Stimulated activated CD4-positive, alpha-beta T cell treated with anti-CD3 and anti-CD28 coated beads, TNF-alpha, amount 100 ng/mL, for 24 hours (primary cell): ENCODE measurements at places on chromosomes 7 and 10.

GRCh38 chr7:80932536-80932935, 13.7 kb upstream of the SEMA3C start:
- DNase-seq = no peak

DNA sequence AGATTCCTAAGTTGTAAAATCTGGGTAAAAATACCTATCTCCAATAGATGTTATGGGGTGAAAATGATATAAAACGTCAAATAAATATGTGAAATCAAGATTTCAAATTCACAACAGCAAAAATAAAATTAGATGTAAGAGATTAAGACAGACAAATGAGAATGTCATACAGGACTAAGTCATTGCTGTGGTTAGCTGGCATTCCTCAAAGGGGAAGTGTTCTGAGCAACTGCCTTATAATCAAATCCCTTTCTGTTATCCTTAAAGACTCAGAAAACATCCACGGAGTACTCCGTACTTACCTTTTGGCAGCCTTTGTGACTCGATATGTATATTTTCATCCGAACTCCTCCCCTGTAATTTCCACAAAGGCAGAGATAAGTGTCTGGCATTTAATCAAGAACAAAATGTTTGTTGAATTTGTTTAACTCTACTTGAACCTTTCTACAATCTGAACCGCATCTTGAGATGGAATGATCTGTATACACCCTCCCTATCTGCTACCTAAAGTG, 559.6 kb downstream of the GATA3 start:
- DNase-seq = no peak

DNA sequence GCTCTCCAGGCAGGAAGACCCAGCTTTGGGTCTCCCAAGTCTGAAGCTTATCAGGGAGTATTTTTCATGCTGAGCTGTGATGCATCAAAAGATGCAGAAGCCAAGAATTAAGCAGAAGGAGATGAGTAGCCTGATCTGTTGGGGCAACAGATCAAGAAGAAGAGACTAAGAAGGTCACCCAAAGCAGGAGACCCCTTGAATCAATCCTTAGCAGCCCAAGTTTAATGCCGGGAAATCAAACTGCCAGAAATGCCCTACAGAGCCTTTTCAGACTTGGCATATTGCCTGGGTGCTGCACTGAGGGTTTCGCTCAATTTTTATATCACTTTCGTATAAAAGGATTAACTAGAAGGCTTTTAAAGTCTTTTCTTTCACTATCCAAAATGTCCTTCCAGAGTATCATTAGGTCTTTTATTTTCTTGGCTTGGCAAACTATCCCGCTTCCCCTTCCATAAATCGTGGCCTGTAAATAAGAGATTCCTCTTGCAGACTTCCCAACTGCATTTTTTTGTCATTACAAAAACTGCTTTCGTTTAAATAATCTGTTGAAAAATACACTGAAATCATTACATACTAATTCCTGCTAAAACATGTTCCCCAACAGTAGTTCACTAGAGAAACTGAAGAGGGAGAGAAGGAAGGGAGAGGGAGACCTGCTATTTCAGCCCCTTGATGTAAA, 49.0 kb upstream of the STK17A start:
- DNase-seq = no peak

- no peak for DNase-seq
Observed at GRCh38 chr7:47812429-47813136, 135.7 kb downstream of the PKD1L1 start.

DNA sequence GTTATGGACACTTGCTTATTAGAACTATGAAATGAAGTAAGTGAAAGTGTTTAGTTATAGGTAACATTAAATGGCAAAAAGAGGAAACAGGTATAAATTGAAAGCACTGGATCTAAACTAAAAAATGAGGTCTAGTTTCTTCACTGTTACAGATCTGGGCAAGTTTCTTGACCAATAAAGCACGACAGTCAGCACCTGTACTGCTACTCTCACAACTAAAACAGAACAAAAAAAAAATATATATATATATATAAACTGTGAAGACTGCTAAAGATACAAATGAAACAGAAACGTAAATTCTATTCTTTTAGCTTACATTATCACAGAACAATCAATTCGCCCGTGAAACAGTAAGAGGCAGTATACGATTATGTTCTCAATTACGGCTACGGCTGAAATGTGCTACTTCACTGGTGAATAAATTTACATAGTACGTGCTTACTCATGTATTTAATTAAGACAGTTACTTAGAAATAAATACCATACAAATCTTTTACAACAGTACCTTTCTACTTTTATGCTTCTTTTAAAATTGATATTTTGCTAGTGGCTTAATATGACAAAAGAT, 4.2 kb downstream of the AHR start:
- DNase-seq = no peak

GRCh38 chr10:22436526-22436892, 91.2 kb downstream of the SPAG6 start:
- no peak for DNase-seq

DNA sequence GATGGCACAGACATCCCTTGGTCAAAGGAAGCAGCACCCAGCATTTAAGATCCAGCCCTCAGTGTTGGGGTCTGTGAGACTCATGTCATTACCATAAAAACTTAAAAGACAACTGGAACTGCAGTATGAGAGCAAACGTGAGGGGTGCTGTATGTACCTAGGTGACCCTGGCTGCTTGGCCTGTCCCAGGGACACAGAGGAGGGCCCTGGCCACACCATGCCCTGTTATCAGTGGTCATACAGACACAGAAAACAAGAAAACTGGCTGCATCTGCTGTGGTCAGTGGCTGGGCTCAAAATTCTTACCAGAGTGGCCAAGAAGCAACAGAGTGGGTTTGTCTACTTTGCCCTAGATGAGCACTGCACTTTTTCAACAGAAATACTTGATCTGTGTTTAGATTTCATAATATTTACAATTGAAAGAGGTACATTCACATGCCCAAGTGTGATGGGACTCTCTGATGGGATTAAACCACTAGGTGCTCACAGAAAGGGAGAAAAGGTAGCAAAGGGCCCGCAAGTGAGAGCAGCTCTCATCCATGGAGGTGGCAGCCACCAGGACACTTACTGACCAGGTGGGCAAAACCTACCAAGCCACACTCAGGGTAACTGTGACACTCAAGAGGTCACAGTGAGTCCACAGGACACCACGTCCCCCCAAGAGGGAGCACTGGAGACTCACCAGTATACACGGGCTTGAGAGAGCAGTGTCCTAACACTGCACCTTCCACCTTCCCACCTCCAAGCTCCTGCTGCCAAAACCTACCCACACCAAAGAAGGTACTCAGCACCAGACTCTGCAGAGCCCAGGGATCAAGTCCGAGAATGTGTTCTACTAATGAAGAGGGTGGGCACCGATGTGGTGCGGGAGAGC, 68.1 kb upstream of the CAMK2B start:
- DNase-seq = no peak

- DNase-seq = no peak
Observed at GRCh38 chr10:51630640-51631005, 68.8 kb downstream of the CSTF2T start.

DNA sequence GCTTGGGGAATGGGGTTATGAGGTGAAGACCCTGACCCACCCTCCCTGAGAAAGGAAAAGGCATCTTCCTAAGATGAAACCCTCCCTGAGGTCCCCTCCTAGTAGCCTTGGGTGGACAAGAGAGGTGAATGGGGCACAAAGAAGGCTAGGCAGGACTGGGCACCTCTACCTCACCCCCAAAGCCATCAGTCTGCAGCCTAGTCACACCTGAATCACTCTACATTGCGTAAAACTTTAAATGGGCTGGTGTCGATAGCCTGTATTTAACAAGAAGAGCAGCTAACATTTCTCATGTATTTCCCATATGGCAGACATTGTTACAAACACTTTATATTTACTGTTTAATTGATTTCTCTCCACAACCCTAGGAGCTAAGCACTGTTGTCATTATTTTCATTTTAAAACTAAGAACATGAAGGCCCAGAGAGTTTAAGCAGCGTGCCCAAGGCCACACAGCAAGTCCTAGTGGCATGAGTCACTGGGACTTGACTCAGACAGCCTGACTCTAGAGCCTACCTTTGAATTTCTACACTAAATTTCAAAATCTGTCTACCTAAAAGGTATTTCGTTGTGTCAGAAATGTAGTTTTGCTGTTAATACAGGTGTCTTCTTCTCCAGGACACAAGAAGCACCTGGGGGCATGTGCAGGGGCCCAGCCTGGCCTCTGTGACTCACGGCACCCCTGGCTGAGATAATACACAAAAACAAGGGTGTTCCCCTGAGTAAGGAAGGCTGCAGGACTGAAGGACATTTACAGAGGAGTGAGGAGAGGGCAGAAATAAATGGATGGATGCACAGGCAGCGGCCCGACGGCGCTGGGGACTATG, 3.4 kb downstream of the AOC1 start:
- no peak for DNase-seq

DNA sequence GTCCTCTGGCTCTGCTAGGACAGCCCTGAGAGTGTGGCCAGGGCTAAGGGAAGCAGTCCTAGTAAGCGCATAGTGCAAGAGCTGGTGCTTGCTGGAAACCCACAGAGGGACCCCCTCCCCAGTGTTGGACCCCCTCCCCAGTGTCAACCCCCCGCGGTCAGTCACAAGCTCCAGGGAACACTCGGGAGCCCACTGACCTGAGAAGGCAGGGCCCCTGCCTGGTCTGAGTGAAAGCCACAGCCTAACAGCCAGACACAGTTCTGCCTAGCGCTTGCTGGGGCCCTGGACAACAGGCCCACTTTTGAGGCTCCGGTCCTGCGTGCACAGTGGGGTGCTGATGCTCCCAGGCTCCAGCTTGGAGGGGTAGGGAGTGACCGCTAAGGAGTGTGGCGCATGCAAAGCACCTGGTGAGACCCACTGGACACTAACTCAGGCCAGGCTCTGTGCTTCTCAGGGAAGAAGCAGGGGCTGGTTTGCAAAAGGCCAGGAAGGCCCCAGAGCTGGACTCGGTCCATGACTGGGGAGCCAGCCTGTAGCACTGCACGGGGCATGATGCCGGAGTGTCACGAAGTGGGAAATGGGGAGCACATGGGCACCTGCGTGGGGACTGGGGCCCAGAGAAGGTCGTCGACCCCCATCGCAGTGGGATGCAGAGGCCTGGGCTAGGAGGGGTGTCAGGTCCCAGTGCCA, 175.8 kb upstream of the PPP2R2D start:
- no peak for DNase-seq

GRCh38 chr7:130695840-130696239, 9.5 kb upstream of the TSGA13 start:
- no peak for DNase-seq

GRCh38 chr10:15141136-15142054, 27.1 kb downstream of the NMT2 start:
- DNase-seq = no peak

- no peak for DNase-seq
Observed at GRCh38 chr7:102897856-102898531, 14.8 kb upstream of the LRRC17 start.

DNA sequence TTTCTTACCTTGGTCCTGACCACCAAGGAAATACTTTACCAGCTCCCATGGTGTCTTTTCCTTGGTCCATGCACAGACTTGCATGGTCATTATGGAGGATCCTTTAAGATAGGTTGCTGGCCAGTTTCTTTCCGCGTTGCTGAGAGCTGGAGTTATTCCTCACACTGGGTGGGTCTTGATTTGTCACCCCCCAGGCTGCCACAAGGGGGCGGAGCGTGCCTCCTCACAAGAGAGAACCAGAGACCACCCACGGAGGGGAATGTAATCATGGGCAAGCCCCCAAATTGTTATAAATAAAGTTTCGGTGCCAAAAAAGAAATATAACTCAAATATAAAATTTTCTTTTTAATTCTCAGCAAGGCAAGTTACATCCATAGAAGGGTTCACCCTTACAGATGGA, 10.5 kb upstream of the TRIM24 start:
- DNase-seq = no peak

DNA sequence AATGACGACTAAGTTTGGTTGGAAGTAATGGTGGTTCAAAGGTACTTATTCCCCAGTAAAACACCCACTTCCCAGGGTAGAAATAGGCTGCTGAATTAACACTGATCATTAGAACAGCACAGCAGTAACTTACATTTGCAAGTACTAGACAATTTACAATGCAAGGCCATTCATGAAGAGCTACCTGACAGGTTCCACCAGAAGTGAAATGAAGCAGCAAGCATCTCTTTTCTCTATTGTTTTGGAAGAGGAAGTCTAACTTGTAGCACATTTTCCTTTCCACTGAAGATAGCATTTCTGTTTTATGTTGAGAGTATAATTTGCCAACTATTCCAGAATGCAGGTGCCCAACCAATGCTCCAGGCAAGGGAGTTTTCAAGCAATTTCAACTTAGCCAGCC, 145.9 kb downstream of the CREB5 start:
- DNase-seq = no peak

DNA sequence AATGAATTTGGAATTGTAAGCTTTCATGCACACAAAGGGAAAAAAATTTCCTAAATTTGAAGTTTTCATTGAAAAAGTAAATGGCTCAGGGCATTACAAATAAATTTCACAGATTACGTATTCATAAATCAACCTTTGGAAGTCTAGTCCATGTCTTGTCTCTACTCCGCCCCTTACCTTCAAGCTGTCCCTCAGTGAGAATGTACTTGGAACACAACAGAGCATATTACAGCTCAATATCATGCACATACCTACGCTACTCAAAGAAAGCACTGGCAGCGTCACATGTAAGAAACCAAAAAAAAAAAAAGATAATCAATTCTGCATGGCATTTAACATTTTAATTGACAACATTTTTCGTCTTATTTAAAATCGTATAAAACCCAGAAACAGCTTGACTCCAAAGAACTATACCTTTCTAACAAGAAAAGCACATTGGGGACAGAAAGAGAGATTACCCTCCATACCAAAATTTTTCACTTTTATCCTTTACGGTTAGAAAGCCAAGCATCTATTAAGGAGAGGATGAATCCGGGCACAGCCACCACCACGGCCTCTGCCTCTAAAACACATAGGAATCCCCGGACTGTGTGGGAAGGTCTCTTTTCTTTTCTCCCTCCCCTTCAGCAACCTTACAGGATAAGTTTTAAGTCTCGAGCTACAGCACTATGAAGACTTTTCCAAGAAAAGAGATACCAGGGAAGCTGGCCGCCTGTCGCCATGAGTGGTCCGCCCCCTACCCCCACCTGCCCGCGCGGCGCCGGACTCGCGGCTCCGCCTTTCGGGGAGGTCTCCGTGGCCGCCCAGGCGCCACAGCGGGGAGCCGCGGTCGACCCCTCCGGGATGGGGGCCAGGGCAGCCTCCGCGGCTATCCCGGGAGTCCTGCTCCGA, 1.1 kb downstream of the JMJD1C start:
- DNase-seq = no peak

DNA sequence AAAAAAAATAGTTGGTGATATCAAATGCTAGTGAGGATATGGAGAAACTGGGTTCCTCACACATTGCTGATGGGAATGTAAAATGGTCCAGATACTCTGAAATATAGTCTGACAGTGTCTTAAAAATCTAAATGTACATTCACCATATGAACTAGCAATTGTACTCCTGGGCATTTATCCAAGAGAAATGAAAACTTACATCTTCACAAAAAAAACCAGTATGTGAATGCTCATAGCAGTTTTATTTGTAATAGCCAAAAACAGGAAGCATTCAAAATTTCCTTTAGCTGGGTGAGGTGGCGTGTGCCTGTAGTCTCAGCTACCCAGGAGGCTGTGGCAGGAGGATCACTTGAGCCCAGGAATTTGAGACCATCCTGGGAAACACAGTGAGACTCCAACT, 2.1 kb upstream of the SSC4D start:
- no peak for DNase-seq

- no peak for DNase-seq
Observed at GRCh38 chr7:108459922-108460551, 3.8 kb upstream of the NRCAM start.

GRCh38 chr10:86668297-86669165, at the start of gene LDB3:
Gene LDB3, plus strand, starts transcription at chr10:86668511. Its CDS starts 181 bp downstream, at chr10:86668692.
- DNase-seq = no peak
